ENCODE measurements at places on chromosomes 11 and 22. TPM values are rescaled to one million over a fixed set of nuclear protein-coding genes. Genes with fewer than 3 reads are reported as not detected.
A peak's percentile ranks its signal among the peaks of the same experiment; 100 is the strongest.

- DNase-seq: no peak
These were observed 4.9 kb upstream of the PPARA start for GRCh38 chr22:46145361-46145851.

DNA sequence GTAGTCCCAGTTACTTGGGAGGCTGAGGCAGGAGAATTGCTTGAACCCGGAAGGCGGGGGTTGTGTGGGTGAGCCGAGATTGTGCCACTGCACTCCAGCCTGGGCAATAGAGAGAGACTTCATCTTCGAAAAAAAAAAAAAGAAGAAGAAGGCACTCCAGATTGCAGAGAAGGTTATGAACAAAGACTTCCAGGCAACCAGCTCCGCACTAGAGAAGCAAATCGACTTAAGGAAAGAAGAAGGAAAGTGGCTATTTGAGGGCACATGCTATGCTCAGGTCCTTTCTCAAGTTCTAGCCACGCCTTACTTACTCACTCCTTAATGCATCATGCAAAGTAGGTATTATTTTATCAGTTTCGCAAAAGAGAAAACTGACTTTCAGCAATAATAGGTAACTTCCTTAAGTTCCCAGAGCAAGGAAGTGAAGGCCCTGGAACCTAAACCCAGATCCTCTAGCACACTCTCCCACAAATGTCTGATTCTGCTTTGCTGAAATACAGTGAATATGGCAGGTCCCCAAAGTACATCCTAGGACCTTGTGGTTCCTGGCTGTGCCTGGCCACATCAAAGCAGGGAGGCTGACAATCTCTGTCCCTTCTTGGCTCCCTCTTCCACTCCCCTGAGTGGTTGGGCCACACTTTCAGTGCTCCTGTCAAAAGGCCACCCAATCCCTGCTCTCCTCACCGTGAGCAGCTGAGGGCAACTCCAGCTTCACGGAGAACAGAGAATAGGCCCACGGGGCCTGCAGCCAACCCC, 14.2 kb downstream of the CD3E start:
- DNase-seq: no peak

DNA sequence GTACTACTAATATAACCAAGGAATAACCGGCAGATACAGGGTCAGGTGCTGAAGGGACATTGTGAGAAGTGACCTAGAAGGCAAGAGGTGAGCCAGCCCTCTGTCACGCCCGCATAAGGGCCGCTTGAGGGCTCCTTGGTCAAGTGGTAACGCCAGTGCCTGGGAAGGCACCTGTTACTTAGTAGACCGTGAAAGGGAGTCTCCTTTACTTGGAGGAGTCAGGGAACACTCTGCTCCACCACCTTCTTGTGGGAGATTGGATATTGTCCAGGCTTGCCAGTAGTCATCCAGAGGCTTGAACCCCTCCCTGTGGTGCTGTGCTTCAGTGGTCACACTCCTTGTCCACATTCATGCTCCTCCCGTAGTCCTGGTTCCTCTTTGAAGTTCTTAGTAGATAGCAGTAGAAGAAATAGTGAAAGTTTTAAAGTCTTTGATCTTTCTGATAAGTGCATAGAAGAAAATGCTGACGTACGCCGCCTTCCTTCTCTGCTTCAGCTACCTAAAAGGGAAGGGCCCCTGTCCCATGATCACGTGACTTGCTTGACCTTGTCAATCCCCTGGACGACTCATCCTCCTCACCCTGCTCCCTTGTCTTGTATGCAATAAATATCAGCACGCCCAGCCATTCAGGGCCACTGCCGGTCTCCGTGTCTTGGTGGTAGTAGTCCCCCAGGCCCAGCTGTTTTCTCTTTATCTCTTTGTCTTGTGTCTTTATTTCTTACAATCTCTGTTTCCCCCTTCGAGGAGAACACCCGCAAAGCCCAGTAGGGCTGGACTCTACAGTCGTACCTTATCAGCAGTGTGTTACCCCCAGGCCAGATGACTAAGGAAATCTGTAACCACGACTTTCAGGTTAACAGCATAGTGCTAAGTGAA, 6.1 kb downstream of the NUP50 start:
- DNase-seq: peak; percentile 81

GRCh38 chr11:11728386-11728785, 106.6 kb upstream of the GALNT18 start:
- DNase-seq: no peak

PKNOX2 gene
- 7.3 TPM for total RNA-seq

SCGB1D2 gene
- total RNA-seq: not detected

DNA sequence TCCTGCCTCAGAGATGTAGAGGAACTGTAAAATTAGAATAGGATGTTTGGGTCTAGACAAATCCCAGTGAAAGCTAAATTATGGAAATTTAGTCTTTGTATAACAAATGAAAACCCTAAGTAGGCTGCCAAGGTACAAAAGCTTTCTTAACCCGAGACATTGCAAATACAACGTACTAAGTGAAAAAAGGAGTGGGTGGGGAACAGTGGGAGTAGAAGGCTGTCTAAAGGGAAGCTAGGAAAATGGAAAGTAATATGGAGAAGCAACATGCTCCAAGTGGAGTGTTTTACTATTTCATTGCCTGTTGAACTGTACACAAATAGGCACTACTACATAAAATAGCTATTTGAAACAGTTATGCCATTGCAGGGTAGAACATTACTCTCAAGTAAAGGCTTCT, 6.8 kb upstream of the LIN7C start:
- DNase-seq: no peak

- DNase-seq: no peak
These were observed 21.1 kb upstream of the LRRC55 start for GRCh38 chr11:57160665-57161064.

DNA sequence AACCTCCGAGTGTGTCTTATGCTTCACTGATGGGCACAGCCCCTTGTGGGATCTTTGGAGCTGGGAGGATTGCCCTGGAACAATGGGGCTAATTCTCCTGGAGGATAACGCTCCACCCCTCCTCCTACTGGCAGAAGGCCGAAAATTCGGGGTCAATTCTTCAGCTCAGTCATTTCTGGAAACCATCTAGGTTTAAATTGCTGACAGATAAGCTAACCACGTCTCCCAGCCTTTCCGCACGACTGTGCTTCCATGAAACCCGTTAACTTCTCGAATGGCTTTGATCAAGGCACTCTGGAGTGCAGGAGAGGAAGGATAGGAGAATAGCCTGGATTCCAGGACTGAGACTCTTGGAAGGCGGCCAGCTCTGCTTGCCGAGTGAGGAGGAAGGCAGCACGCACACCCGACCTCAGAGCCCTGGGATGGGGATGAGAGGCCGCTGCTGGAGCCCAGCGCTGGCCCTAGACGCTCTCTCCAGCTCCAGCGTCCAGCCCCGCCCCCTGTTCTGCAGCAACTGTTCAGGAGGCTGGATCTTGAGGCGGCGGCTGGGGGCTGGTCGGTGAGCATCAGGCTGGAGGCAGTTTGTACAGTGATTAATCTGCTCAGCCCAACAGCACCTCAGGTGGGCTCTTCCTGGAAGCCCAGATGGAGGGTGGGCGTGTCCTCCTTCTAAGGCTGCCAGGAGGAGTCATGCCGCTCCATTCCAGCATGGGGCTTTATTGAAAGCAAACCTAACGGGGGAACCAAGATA, 176.7 kb upstream of the NCAM1 start:
- peak; percentile 83 for DNase-seq

DNA sequence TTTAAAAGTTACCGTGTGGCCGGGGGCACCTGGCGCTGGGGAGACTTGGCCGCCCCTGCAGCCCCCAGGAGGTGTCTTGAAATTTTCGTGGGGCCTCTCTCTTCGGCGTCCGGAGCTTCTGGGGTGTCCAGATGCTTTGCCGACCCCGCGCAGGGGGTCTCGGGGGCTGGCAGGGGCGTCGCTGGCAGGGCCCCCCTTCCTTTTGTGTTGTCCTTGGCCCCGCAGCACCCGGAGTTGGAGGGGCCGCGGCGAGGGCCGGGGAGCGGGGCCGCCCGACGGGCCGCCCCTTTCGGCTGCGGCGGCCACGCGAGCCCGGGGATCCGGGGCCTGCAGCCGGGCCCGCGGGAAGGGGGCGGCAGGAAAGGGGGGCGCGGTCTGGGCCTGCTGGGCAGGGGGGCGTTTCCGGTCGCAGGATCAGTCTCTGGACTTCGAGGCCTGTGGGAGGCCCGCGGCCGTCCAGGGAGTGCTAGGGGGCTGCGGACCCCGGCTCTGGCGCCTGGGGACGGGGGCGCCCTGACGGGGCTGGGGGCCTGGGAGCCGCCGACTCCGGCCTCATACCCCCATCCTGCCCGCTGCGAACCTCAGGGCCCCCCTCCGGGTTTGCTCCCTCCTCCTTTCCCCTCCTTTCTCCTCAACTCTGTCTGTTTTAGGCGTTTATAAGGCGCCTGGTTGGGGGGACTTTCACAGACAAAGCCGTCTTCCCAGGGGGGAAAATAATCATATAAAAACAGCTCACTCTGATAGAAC, 869 bp downstream of the ZC3H7B start:
- DNase-seq: no peak

SMIM35 gene
- total RNA-seq: 0.19 TPM

DNA sequence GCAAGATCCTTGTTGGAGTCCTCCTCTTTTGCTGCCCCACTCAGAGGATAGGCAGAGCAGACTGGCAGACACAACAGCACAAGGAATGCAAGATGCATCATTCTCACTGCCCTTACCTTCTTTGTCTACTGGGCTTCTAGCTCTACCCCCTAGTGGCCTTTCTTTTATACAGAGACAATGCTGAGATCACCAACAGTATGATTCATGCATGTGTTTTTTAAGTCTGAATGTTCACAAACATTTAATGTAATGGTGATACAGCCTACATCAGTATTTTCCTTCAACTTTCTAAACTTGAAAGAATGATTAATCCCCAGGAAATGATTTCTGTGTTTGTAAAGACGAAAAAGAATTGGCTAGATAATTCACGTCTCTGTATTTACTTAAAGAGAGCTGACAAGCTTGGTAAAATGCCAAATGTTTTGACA, at the start of gene MMP10:
TSS of gene MMP10 (minus strand) at position 138 of the 428 bp plus-strand sequence. CDS start at position 101, 37 bp downstream.
- DNase-seq: no peak

DNA sequence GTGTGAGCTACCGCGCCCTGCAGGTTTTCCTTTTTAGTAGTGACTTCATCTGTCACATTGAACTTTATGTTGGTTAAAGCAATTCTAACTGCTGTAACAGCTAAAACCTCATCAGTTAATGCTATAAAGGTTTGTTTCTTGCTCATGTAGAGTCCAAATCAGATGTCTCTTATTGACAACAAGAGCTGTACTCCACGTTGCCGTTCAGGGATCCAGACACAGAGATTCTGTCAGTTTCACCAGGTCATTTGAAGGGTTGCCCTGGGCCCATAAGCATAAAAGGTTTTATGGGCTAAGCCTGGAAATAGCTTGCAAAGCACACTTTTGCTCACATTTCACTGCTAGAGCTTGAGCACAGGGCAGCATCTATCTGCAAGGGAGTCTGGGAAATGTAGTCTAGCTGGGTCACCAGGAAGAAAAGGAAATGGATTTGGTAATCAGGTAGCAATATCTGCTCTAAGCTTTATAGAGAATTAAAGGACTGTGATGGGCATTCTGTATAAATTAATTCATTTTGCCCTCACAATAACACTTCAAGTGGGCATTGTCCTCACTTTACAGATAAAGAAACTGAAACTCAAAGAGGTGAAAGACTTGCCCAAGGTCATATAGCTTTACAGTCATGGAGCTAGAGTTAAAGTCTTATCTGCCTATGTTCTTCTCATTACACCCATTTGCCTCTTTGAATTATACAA, 25.2 kb upstream of the PTPRJ start:
- DNase-seq: no peak

TBX1 gene
- total RNA-seq: 23.3 TPM

DGCR8 gene
- 83.7 TPM for total RNA-seq

LINC01488 gene
- total RNA-seq: not detected

RASGRP2 gene
- 24.0 TPM for total RNA-seq

DNA sequence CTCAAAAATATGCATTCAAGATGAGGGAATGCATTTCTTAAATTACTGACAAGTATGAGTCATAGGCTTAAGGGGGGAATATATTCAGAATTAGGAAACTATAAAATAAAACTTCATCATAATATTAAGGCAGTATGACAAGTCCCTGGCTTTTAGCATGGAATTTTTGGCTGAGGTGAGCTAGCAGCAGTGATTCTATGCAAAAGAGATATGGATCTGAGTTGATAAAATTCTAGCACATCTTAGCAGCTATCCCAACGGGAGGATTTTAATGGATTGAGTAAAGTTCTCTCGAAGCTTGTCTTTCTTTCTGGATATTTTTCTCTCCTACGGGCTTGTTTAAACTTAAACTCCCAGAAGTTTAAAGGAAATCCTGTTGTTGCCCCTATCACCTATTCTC, 1.2 kb downstream of the OR51Q1 start:
- DNase-seq: no peak

DNA sequence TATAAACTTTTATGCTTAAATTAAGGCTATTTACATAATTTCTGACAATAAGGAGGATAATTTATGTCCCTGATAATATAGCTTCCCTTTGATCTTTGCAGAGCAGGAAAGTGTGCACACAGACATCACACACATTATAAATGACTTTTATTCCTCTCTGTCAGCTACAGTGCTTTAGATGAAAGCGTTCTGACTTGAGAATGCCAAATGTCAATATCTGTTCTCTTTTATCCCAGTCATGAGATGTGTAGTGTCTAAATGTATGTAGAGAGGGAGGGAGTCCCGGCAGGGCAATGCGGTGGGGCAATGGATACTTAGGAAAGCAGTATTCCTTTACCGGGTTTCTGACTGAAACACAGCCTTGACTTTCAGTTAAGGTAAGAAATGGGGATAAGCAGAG, 225.4 kb upstream of the CHORDC1 start:
- DNase-seq: no peak

- DNase-seq: no peak
These were observed 128.1 kb upstream of the LDLRAD3 start for GRCh38 chr11:35815556-35816315.

DNA sequence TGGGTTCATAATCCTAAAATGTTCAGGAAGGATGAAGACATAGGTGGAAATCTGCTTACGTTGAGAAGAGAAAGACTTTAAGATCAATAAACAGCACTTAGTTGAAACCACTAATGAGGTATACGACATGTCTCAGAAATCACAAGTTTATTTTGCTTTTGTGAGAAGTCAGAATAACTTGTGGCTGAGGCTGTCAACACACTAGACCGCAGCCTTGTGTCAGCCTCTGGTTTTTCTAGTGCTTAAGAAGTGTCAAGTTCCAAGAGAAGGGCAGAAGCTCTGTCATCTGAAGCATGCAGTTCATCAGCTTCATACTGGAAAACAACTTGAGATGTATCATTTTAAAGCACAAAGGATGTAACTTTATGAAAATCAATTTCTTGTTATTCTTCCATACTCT, 420.9 kb downstream of the METTL15 start:
- DNase-seq: no peak

- DNase-seq: no peak
These were observed 1.8 kb upstream of the FAR1 start for GRCh38 chr11:13666708-13667107.

DNA sequence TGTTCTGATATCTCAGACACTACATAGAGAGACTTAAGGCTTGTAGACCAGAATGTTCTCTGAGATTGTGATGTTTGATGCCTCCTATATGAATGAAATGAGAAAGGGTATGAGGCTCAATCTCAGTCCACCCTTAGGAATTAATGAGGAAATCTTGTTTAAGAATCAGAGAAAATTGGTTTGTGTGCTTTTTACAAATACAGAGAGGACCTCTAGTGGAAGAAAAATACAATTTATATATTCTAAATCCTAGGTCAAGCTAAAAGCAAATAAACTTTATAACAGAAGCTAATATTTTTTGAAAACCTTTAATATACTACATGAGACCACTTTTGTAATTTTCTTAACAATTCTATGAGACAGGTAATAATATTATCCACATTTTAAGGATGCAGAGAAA, 5.0 kb upstream of the OR52H1 start:
- no peak for DNase-seq

GRCh38 chr22:40404251-40405177, 34.1 kb downstream of the SGSM3 start:
- no peak for DNase-seq

Data from testis (tissue), 5 donors.